ENCODE measurements at places on chromosomes 4 and X. TPM values are rescaled to one million over a fixed set of nuclear protein-coding genes. Genes with fewer than 3 reads are reported as not detected.

DNA sequence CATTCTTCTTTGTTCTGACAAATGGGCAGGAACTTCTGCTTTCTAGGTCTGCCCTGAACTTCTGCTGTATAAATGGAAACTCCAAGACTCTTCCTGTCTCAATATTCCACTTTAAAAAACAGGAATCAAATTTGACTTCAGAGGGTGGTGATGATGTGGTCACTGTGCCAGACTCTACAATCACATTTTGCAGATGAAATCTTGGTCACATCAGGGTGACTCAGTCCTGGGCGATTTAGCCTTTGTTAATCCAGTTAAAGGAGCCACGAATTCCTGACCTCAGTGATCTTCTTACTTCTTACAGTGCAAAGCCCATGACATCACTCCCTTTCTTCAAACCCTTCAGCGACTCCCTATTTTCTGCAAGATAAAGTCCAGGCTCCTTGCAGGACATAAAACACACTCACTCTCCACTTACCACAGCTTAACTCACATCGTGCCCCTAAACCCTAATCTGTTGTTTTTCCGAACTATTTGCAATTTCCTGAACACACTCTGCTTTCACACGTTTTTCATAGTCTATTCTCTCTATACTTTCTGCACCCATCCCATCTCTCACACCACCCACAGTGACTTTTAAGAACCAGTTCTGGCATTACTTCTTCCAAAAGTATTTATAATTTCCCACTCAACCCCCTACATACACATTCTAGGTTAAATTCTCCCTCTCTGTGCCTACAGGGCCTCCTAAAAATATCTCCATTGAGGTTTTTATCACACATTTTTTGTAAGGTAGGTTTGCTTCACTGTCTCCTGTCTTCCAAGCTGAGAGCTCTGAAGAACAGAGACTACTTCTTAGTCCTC is 11.1 kb downstream of the GASK1B start:
- H3K4me1 ChIP-seq, result peaks cover 4% of the 10 kb centered on the region
- no peaks in the 10 kb centered on the region for H3K27me3 ChIP-seq
- DNase-seq, result peak; percentile 85

GRCh38 chr4:154004507-154005170 is 215.8 kb upstream of the SFRP2 start:
- no peaks in the 10 kb centered on the region for H3K4me1 ChIP-seq
- peak overlapping the region; percentile 45 for H3K27ac ChIP-seq
- no peak overlapping the region for H3K4me3 ChIP-seq
- no peak for DNase-seq
- H3K27me3 ChIP-seq, result no peaks in the 10 kb centered on the region
- no peaks in the 10 kb centered on the region for H3K36me3 ChIP-seq

DNA sequence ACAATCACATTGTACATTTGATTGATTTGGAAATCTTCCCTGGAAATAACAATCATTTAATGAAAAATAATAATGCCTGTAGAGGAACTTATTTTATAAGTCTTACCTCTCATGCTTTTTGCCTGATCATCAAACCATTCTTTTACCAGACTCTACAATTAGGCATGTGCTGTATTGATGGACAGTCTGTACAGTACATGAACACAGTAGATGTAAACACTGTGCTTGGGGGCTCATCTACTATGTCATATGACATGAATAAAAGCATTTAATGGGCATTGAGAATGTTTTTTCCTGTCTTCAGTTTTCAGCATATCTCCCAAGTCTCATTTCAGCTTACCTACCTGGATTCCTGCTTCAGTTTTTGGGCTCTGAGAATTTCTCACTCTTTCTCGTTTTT is 1070.9 kb downstream of the STIM2 start:
- H3K4me3 ChIP-seq, result no peak overlapping the region
- no peak overlapping the region for H3K27ac ChIP-seq
- H3K27me3 ChIP-seq, result no peaks in the 10 kb centered on the region

DNA sequence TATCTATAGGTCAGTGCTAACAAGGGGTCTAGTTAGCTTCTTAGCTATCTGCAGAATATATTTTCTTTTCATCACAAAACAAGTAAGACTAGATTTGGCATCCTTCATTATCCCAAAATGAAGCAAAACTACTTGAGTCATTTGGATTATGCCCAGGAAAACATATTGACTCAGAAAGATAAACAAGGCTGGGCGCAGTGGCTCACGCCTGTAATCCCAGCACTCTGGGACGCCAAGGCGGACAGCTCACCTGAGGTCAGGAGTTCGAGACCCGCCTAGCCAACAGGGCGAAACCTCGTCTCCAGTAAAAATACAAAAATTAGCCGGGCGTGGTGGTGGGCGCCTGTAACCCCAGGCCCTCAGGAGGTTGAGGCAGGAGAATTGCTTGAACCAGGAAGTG is 18.0 kb upstream of the MND1 start:
- H3K36me3 ChIP-seq, result no peaks in the 10 kb centered on the region
- no peak overlapping the region for H3K4me3 ChIP-seq
- H3K27ac ChIP-seq, result no peak overlapping the region
- H3K27me3 ChIP-seq, result no peaks in the 10 kb centered on the region
- no peak for DNase-seq

DNA sequence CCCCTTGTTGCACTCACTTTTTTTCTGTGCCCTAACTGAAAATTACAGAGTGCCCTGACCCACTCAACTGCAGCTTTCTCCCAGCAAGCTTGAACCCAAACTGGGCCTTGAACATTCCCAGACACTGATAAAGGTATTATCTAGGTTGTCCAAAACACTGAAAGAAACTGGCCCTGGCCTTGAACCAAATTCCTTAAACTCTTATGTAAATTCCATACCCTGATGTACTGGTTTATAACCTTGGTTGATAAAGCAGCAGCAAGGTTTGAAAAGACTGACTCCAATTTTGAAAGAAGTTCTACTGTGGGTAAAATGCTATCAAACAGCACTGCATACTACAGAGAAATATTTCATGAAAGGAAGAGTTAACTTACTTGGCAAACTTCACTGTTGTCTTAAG is 125.6 kb downstream of the PHF8 start:
- H3K4me1 ChIP-seq, result no peaks in the 10 kb centered on the region
- H3K27me3 ChIP-seq, result no peaks in the 10 kb centered on the region
- no peak overlapping the region for H3K27ac ChIP-seq
- DNase-seq, result no peak
- H3K36me3 ChIP-seq, result no peaks in the 10 kb centered on the region

DNA sequence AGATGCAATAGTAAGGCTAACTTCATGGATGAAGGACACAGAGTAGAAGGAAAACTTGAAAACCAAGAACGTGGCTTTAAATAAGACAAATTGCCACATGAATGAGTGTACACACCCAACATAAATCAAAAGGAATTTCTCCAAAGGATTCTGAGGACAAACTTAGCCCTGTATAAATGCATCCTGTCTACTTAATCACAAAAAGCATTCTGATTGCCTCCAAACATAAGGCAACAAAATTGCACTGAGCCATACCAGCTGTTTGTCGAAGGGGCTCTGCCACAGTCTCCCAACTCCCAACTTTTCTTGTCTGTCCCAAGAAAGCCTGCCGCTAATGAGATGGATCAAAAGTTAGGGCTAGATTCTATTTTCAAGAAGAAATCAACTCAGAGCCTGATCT is 194.3 kb downstream of the SOWAHB start:
- no peak overlapping the region for H3K4me3 ChIP-seq
- no peaks in the 10 kb centered on the region for H3K27me3 ChIP-seq
- peaks cover 51% of the 10 kb centered on the region for H3K4me1 ChIP-seq
- peak overlapping the region; percentile 80 for H3K27ac ChIP-seq
- DNase-seq, result no peak

GRCh38 chr4:57668621-57669020 is 558.4 kb upstream of the IGFBP7 start:
- H3K27ac ChIP-seq, result no peak overlapping the region
- H3K4me1 ChIP-seq, result no peaks in the 10 kb centered on the region
- no peak for DNase-seq
- no peak overlapping the region for H3K4me3 ChIP-seq

GRCh38 chr4:168836490-168836889 is 173.6 kb downstream of the CBR4 start:
- no peaks in the 10 kb centered on the region for H3K27me3 ChIP-seq
- H3K4me1 ChIP-seq, result peaks cover 22% of the 10 kb centered on the region
- peak overlapping the region; percentile 90 for H3K4me3 ChIP-seq
- DNase-seq, result peak; percentile 65
- H3K36me3 ChIP-seq, result peaks cover 5% of the 10 kb centered on the region
- peak overlapping the region; percentile 97 for H3K27ac ChIP-seq

DNA sequence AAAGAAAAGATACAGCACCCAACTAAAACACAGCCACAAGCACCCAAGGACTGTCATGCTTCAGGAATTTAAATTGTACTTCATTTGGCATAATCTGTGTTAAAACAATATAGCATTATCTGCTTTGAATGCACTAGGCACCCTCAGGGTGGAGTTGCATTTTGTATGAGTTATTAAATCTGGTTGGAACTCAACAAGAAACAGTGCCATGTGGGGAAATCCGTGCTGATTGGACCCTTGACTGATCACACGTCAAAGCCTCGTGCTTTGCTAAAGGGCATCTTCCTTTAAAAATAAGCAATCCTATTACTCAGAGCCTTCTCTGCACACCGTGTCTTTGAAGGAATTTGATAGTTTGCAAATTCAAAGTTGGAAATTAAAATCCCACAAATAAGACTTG is 35.4 kb downstream of the IGFBP7 start:
- H3K4me3 ChIP-seq, result no peak overlapping the region
- H3K36me3 ChIP-seq, result peaks cover 3% of the 10 kb centered on the region
- peak overlapping the region; percentile 59 for H3K27ac ChIP-seq
- no peaks in the 10 kb centered on the region for H3K27me3 ChIP-seq

GRCh38 chrX:1323315-1323714 is 13.3 kb upstream of the IL3RA start:
- no peak overlapping the region for H3K27ac ChIP-seq
- DNase-seq, result no peak
- no peak overlapping the region for H3K4me3 ChIP-seq
- no peaks in the 10 kb centered on the region for H3K36me3 ChIP-seq

GRCh38 chr4:3340038-3340699 is 47.3 kb downstream of the RGS12 start:
- no peaks in the 10 kb centered on the region for H3K4me1 ChIP-seq
- H3K27ac ChIP-seq, result no peak overlapping the region
- H3K36me3 ChIP-seq, result peaks cover 7% of the 10 kb centered on the region
- DNase-seq, result no peak
- no peak overlapping the region for H3K4me3 ChIP-seq
- H3K27me3 ChIP-seq, result no peaks in the 10 kb centered on the region

The C4orf51 gene
- total RNA-seq, result not detected

The CT83 gene
- total RNA-seq, result not detected

The GLUD2 gene
- total RNA-seq, result 2.1 TPM

The TLR6 gene
- 0.11 TPM for total RNA-seq

The HSPA4L gene
- total RNA-seq, result 5.5 TPM

The FOXO4 gene
- total RNA-seq, result 8.0 TPM

The SPATA4 gene
- not detected for total RNA-seq

The KLHL15 gene
- total RNA-seq, result 3.1 TPM

The SPATA18 gene
- 0.32 TPM for total RNA-seq

The CT45A1 gene
- total RNA-seq, result not detected

The CFP gene
- total RNA-seq, result 25.4 TPM

The ACOX3 gene
- total RNA-seq, result 74.5 TPM

The PLAC8 gene
- total RNA-seq, result 1.1 TPM
